ENCODE measurements at places on chromosomes 5 and 9. TPM values are rescaled to one million over a fixed set of nuclear protein-coding genes. Genes with fewer than 3 reads are reported as not detected.

Gene DPM2
- total RNA-seq: 44.1 TPM

Gene TMEM38B
- total RNA-seq: 17.3 TPM

Gene PCDHB11
- total RNA-seq: 0.05 TPM

Gene RAD50
- 35.9 TPM for total RNA-seq

Gene NMUR2
- total RNA-seq: 0.09 TPM

Gene ANKRD31
- total RNA-seq: 0.03 TPM

Gene C1QTNF2
- total RNA-seq: 0.15 TPM
